GM19239 (cell line): ENCODE measurements at places on chromosomes 7 and 10.

- no peak for DNase-seq
Measured at GRCh38 chr7:43234968-43235367, 122.5 kb downstream of the HECW1 start.

DNA sequence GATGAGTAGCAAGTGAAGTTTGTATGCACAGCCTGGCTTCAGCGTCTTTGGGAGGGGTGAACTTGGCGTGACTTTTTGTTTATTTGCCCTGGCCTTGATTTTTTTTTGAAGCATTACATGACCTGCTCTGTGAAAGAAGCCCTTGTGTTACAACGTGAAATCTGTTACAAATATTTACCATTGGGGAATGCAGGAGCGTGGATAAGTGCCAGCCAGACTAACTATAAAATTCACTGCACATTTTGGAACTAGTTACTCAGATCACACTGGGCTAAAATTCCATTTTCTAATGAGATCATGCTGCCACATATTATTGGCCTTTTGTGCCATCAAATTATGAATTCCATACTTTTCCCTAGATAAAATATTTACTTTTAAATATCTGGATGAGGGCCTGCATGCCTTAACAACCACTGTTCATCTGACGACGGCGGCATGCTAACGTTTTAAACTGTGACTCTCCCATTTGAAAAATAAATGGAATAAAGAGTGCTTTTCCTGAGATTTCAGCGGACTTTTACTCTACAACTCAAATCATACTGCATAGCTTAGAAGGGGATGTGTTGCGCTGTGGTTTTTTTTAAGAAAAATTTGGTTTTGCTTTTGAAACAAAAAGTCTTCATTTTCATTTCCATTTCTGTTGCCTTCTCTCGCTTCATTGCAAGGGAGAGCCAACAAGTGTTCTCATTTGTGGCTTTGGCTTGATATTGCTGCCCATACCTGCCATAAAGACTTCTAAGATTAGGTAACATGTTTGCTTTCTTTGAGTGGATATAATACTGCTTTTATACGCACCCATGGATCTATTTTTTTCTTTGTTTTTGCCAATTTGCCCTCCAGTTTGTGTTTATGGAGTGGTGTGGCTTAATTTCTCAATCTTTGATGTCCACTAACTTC, 352.2 kb downstream of the TFEC start:
- no peak for DNase-seq

DNA sequence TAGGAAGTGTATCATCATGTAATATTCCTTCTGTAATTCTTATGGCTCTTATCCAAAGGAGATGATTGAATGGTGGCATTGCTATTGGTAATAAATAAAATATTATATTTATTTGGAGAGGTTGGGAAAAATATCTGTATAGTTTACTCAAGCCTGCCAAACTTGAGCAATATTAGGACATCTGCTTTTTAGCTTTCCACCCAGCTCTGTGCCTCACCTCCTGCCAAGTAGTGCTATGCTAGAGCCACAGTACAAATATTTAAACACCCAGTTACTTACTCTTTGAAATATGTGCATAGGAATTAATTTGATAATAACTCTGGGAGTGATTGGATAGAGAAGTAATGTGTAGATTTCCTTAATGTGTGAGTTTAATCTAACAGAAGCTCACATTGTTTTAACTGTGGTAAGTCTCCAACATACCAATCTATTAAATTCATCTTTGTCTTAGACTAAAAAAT, 129.2 kb downstream of the BBS9 start:
- DNase-seq = no peak

DNA sequence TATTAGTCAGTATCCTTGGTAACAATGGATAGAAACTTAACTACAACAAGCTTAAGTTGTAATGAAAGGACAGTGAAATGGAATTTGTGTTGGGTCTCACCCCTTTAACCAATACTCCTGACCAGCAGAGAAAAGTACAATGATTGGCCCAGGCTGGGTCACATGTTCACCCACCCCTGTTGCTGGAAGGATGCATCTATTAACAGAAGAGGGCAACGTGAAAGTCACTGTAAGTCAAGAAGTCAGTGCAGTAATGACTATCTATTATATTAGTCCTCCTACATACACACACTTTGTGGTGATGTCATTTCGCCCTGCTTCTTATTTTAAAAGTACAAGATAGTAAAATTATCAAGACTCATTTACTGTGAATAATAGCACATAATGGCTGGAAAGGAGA, 16.2 kb downstream of the PNLIPRP2 start:
- DNase-seq = no peak

DNA sequence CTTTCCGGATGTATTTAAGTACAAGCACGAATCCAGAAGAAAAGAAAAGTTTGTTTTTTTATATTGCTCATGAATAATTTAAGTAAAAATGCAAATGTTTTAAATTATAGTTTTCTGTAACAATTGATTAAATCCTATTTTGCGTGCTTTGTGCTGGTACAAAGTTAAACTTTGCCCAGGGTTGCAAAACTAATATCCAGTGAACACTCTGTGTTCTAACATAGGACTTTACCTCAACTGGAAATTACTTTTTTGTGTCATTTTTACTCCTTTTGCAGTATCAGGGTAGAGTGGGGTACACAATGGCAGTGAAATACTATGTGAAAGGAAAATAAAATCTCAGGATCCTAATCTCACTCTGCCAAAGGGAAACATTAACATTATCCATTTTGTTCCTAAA, 801.4 kb upstream of the MBL2 start:
- no peak for DNase-seq

DNA sequence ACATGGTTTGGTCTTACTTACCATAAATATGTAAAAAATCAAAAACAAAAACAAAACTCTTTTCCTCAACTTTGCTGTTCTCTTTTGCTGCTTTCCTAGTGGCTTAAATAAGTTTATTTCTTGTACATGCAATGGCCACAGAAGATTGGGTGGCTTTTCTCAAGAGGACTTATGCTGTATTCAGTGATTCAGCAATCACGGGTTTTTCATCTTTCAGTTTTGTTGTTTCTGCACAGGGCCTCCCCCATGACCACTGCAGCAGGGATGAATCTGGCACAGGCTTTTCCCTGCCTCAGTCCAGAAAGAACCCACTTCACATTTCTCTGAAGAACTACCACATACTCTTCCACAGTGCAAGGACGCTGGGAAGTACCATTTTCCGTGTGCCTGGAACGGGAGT, 355.0 kb downstream of the RNLS start:
- DNase-seq = no peak

DNA sequence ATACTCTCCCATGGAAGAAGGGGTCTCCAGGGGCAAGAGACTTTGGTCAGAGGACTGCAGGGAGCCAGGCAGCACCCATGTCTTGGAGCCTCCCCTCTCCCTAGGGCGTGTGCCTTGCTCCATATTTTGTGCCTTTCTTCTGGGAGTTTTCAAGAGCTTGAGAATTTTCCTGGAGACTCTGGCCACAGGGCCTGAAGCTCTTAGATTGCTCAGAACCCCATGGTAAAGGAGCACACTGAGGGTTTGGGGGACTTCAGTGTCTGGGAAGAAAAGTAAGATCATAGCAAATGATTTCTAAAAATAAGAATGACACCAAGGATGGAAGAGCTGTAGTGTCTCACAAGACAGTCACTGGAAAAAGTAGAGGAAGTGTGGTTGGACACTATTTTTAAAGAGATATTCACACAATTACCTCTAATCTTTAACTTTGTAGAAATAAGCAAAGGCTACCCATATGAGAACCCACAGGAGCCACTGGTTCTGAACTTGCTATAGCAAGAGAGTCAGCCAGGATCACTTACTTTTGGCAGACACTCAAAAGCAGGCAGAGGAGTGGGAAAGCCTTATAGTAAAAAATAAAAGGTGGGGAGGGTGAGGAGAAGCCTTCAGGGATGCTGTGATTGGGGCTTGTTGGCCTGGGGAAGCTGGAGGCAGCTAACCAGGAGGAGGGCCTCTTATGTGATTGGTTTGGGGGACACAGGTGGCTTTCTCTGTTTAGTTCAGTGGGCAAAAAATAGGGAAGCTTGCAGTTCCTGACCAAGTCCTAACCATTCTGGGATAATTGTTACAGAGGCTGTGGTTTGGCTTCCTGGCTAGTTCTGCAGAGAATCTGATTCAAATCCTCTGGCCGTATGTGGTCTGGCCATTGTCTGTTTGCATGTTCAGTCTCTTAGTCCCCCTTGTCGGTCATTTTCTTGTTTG, 5.1 kb upstream of the CSGALNACT2 start:
- DNase-seq = no peak

DNA sequence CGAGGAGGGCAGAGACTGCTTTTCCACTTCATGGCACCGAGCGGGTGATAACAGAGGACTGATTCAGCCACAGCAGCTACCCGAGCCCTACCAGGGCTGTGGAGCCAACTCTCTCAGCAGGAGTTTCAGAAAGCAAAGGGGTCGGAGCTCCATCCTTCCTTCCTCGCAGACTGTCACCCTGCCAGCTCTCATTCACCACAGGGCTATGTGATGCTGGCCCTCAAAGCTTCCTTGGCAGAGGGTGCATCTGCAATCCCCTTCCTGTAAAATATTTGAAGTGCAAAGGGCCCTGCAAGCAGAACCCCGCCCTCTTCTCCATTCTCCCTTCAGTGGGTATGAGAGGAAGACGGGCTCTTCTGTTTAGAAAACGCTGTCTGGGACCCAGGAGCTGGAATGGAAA, 105.3 kb upstream of the LYZL2 start:
- DNase-seq = no peak

DNA sequence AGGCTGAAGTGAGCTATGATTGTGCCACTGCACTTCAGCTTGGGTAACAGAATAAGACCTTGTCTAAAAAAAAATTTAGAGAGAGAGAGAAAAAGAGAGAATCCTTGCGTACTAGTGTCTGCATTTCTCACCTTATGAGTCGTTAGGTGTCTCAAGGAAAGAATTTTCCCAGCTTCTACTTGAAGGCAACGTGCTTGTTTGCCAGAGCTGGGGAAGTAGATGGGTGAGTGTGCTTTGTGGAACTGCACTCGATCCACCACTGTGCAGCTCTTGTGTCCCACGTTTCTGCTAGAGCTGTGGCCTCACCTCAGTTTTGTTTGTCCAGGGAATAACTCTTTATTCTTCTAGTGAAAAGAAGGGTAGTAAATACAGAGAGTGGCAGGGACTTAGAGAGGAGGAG, 38.9 kb downstream of the HDAC9 start:
- DNase-seq = no peak

DNA sequence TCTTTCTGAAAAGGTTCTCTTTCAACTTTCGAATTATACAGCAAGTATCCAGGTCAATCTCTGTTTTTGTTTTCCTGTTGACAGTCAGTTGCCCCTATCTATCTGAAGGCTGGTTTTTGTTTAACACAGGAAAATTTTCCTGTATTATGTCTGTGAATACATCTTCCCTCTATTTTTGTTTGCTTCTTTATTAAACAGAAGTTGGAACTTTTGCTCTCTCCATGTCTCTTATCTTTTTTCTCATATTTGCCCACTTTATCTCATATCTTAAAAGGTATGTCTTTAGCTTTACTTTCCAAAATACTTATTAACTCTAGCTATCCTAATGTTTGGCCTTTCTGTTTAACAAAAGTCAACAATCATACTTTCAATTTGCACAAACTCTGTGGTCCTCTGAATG, 95.0 kb downstream of the BRAF start:
- DNase-seq = no peak

DNA sequence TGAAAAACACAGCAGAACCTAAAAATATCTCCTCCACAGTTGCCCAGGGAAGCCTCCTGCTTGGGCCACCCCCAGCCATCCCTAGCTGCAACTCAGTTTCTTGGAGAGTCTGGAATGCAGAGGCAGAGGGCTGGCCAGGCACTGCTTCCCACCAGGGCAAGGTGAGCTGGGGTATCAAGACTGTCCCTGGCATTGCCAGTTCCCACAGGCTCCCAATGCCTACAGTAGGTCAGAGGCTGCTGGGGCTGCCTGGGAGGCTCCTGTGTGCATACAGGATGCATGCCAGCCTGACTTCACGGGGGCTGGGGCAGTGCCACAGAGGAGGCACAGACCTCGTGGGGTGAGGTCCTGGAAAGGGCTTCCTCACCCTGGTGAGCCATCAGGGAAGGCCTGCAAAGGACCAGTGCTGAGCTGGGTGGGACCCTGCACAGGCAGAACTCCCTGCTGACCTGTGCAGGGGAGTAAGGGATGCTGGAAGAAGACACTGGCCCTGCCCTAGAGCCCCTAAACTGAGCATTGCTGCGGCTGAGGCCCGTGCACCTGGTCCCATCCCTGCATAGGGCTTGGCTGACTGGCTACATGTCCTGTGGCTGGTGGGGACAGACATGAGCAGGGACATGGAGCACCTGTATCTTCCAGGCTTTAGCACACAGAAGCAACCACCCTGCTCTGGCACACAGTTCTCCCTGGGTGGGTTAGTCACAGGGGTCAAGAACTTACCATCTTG, 121.9 kb upstream of the RET start:
- no peak for DNase-seq

DNA sequence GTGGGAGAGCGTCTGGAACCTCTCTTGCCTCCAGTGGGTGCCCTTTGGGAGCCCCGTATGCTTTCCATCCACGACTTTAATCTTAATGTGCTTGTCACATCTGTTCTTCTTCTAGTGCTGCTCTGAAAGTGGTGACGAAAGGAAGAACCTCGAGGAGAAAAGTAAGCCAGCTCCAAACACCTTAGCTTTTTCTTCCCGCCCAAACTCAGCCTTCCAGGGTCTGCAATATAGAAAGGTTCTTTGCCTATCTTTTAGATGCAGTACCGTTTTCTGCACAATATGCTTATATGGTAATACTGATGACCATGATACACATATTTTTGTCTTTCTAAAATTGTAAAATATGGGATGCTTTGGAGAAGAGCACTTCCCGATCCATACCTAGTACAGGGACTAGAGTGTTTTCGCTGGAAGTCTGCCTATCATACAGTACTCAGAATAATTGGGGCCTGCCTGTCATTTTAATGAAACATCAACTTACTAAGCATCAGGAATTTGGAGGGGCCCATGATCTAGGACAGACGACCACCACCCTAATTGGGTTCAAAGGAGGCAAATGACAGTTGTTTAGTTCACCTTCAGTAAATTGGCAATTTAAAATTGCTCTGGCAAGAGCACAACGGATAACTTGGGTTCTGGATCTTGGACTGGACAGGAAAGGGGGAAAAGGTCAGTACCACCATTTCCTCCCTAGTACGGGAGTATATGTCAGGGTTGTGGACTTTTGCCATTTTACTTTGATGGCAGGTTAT, 884 bp downstream of the RINT1 start:
- no peak for DNase-seq

- no peak for DNase-seq
Measured at GRCh38 chr7:80208700-80209099, 74.1 kb downstream of the GNAI1 start.

GRCh38 chr7:24905996-24906770, 73.8 kb downstream of the OSBPL3 start:
- DNase-seq = no peak

- no peak for DNase-seq
Measured at GRCh38 chr10:44824607-44825006, 86.5 kb upstream of the TMEM72 start.

GRCh38 chr7:17131060-17131345, 167.4 kb upstream of the AHR start:
- DNase-seq = no peak

- no peak for DNase-seq
Measured at GRCh38 chr7:134691546-134692343, 45.1 kb downstream of the BPGM start.

GRCh38 chr10:24723788-24724380, at the start of gene ARHGAP21:
Gene ARHGAP21 (minus strand): TSS chr10:24723887. CDS start chr10:24721899, 1,988 bp downstream.
- DNase-seq = peak; percentile 28
